Caki2 (cell line): ENCODE measurements at places on chromosomes 1 and 21.
A peak's percentile ranks its signal among the peaks of the same experiment; 100 is the strongest.

GRCh38 chr1:246218686-246219085, 288.4 kb downstream of the SMYD3 start:
- no peak for DNase-seq

DNA sequence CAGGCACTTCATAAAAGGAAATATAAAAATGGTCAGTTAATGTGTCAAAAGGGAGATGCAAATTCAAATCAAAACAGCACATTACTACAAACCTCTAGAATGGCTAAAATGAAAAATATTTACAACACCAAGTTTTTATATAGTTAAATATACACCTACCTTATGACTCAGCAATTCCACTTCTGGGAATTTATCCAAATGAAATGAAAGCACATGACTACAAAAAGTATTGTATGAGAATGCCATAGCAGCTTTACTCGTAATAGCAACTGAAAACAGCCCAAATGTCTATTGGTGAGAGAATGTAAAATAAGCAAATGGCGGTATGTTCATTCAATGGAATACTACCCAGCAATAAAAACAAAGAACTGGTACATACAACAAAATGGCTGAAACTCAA, 175.8 kb upstream of the SPAG17 start:
- DNase-seq, result peak; percentile 50

DNA sequence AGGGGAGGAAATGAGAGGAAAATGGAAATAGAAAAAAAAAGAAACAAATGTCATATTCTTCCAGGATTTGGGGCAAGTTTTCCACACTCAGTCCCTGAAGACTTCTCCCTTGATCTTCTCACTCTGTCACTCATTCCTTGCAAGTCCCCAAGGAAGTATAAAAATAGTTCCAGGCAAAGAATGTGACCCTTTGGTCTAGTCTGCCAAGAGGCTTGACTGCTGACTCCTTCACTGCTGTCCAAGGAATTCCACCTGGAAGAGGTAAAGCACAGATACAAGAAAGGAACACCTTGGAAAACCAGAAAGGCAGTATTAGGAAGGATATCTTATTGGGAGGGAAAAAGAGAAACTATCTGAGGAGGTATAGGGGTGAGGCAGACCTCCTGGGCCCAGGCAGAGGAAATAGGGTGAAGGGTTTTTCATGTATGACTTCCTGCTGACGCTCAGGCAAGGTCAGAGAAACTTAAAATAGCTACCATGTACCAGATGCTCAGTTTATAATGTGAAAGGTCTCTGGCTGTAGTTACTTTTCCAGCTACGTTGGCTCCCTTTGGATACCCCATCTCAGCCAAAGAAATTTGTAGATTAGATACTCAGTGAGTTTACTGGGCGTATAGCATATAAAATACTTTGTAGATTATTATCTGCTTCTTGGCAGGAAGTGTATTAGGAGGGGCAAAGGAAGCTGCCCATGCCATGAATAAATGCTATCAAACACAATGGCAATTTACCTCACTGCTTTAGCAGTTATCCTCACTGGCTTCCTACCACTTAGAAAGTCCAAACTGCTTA, 2.0 kb upstream of the GJA5 start:
- no peak for DNase-seq

DNA sequence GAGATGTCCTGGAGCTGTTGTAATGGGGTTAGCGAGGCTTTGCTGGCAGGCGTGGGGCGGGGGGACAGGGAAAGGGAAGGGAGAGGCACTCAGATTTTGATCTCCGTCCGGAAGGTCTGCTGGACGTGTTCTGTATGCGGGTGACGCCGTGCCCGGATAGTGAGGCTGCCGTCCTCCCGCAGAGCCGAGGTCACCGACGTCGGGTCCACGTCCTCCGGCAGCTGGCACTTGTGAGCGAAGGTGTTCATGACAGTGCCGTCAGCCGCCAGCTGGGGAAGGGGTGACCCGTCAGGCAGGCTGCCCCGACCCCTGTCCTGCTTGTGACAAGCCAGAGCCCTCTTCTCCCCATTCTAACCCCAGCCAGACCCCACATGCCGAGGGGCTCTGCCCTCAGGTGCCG, 2.4 kb downstream of the HSPB7 start:
- DNase-seq, result no peak

DNA sequence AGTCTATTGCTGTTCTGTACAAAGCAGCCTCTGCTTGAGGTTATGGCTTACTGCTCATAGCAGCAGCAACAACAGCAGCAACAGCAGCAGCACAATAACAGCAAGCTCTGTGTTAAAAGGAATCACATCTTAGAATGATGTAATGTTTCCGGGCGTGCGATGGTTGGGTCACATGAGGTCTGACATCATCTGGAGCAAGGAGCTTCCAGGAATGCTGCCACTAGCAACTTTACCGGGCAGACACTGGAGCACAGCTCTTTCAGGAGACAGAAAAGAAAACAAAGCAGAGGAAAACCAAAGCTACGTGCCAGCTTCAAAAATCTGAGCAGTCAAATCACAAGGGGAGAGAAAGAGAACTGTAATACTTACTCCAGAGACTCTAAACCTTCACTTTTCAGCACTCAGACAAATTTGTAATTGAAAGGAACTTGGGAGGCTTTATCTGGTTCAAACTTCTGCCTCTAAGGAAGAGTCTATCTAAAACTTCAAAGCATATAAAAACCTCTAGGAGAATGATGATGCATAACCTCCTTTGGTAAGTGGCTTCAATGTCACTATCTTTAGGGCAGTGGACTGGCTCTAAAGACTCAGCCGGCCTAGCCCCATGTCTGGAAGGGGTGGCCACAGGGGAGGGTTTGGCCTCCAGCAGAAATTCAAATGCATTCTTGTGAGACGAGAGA, 28.3 kb upstream of the RAB3GAP2 start:
- DNase-seq, result peak; percentile 80

DNA sequence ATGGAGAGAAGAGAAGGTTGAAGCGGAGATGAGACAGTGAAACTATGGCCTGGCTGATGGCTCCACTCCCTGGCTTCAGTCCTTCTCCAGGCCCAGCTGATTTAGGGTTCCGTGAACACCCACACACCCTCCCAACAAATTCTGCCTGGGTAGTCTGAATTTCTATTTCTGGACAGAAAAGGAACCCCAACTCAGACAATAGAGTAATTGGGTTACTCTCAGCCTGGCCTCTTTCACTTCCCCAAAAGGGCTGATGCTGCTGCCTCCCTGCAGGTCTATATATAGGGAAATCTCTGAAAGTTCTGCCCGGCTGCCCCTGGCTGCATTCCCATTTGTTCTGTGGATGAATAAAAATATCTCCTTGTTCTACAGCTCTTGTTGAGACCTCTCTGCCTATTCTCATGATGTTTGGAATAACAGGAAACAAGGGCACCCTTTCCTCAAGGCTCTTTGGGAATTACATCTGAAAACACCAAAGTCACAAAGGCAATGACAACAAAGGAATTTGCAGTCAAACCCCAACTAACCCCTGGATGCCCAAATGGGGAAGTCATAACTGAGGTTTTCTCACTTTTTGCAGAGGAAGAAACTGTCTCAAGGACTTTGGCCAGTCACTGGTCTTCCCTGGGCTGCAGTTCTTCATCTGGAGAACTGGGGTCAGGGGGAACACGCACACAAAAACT, 11.4 kb upstream of the ZSCAN20 start:
- DNase-seq, result no peak
